Fibroblast of skin of back (primary cell): ENCODE measurements at places on chromosomes 12 and 14.
A peak's percentile ranks its signal among the peaks of the same experiment; 100 is the strongest.

DNA sequence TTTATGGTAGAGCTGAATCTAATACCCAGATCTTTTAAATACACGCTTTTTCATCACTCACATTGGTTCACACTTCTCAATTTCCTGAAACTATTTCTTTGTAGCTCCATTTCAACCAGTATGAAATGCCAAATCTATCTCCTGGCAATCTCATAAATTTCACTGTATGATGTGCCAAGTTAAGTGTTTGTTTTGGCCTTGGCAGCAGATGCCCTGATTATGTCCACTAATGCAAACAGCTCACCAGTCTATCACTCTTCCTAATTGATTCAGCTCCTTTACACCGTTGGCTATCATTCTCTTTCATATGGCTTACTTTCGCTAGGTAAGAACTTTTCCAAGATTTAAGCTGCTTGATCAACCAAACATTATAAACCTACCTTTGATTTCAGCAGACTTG is 58.6 kb downstream of the ZFC3H1 start:
- no peak for DNase-seq

DNA sequence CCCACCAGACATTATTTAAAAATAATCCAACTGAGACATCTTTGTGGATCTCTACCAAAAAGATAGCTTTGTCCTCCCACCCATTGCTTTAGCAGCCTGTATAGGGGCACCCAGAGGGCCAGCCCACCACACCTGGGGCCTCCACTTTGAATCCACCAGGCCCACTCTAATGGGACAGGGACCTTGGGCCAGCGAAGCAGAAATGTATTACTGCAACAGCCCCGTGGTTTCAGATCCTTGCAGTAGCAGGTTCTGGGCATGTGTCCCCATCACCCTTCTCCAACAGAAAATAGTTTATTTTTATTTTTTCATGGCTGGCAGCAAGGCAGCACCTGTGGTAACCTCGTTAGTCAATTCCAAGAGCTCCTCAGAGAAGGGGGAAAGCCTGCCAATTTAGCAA is 218.4 kb downstream of the ZFP36L1 start:
- DNase-seq: no peak

DNA sequence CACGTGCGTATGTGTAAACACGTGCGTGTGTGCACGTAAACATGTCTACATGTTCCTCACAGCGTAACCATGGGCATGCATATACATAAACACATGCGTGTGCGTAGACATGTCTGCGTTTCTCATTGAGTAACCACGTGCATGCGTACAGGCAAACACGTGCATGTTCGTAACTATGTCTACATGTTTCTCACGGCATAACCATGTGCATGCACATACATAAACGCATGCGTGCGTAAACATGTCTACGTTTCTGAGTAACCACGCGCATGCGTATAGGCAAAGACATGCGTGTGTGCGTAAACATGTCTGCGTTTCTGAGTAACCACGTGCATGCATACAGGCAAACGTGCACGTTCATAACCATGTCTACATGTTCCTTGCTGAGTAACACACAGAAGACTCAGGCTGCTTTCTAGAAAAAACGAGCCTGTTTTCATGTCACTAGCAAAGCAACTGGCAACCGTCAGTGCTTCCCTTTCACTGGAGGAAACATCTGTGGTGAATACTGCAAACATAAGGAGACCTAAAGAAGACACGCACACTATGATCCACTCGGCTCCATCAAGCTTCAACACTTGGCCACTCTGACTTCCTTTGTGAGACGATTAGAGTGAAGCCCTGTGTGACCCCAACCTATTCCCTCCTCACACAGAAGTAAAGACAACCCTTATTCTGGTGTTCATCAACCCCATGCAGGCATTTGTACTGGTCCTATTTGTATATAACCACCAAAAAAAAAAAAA is 28.8 kb downstream of the POLE start:
- DNase-seq: no peak

DNA sequence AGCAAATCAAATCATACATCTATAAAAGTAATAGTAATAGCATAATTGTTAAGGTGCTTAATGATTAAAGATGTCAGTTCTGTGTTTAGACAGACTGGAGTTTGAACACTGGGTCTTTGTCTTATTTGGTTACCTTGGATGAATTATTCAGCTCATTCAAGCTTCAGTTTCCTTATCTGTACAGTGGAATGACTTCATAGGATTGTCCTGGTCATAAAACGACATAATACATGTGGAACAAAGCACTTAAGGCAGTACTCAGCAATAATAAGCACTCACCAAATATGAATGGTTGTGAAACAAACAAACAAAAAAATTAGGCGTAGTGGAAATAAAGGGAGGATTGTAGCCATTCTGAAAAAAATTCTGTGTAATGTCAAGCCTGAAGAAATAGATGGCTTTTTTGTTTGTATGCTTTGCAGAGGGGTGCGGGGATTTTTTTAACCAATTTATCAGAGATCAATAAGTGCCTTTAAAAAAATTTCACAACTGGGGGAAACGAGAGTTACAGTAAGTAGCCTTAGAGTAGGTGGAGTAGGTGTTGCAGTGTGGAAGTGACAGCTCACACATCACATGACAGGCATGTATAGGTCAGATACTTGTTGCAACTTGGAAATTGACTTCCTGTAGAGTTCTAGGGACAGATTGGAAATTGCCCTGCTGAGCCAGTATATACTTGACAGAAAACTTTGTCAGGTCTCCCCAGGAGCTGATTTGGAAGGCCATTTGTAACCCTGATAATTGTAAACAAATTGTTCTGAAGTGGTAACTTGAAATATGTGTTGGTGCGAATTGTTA is 157.7 kb downstream of the SLC15A5 start:
- no peak for DNase-seq

DNA sequence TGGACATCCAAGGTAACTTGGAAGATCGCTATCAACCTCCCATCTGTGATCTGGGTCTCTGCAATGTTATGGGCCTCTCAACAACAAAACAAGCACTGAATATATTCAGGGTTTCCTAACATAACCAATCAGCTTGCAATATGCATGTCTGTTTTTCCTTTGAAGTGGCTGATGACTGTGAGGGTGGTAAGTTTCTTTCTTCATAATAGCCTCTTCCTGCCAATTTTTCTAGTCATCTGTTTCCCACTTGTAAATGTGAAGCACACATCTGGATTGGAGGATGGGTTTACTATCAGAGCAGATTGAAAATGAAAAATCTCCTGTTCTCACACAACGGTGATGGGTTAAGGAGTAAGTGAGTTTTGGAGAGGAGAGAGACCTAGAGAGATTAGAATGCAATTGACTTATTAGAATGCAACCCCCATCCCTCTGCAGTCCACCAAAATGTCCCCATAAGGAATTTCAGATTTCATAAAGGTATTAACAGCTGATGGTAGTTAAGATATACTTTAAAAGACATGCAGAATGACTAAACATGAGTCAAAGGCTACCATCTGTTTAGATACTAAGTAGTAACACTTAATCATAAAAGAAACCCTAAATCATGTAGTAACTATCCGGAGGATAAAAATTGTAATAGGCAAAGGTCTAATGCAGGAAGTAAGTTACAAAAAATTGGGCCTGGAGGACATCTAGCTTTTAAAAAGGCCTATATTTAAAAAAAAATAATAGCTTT is 58.4 kb upstream of the SAV1 start:
- DNase-seq: peak; percentile 57

DNA sequence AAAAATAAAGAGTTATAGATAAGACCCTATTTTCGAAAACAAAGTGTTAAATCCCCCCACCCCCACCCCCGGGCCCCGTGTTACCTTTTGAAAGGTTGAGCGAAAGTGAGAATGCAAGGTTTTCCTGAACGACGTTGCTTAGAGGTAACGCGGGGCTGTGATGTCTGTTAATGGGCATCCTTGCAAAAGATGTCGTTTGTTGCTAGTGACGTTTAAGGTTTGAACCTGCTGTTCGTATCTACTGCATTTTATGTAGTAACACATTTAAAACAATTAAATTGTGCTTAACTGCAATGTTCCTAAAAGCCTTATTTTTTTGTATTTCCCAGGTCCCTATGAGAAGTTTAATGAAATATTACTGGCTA is 1.2 kb downstream of the CPSF6 start:
- peak; percentile 7 for DNase-seq

DNA sequence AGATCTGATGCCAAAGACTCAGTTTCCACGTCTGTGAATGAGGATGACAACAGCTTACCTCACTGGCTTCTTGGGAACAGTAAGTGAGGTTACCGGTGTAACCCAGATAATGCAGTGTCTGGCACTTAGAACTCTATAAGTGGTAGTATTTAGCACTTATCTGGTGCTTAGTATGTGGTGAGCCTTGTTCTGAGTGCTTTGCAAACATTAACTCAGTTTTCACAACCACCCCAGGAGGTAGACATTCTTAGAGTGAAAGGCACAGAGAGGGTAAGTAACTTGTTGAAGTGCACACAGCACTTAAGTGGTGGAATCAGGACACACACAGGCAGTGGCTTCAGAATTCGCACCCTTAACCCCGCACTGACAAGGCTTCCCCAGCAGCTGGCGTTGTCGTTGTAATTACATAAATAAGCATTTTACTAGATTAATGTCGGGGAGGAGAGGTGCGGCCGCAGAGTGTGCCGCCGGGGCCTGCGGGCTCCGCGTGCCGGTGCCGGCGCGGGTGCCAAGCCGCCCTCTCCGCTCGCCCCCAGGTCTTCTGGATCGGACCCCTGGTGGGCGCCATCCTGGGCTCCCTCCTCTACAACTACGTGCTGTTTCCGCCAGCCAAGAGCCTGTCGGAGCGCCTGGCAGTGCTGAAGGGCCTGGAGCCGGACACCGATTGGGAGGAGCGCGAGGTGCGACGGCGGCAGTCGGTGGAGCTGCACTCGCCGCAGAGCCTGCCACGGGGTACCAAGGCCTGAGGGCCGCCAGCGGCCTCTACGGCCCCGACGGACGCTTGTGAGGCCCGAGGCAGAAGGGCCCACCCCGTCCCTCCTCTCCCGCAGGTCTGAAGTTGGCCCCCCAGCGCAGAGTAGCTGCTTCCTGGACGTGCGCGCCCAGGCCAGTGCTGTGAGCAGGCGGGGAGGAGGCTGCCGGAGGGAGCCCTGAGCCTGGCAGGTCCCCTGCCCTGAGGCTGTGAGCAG is 4.6 kb downstream of the AQP2 start:
- no peak for DNase-seq

DNA sequence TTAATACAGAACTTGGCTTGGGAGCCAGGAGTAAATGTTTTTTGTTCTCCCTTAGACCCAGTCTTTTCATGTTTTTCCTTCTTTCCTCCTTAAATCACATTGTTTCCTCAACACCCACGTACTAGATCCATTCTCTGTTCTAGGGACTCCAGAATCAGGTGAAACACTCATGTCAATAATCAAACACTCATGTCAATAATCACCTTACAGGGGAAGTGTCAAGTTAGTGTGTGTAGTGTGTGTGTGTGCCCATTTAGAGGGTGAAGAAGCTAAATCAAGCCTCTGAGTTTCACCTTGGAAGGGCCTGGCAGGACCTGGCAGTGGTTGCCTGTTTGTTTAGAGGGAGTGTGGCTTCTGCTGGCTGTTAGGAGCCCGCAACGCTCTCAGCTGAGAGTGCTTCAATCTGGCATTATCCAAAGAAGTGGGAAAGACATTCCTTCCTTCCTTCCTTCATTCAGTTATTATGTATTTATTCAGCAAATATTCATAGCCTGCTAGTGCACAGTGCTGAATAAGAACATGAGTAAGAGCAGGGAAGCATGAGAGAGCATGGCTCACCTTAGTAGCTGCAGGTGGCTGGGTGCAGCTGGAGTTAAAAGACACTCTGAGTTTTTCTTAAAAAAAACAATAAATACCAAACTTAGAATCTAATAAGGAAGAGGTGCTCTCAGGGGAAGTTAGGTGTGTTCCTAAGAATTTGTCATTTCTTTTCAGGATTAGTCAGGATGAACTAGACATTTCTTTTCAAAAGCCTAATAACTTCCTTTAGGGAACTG is 17.6 kb upstream of the EID3 start:
- peak; percentile 42 for DNase-seq

- DNase-seq: no peak
Observed at GRCh38 chr14:24206260-24207103, 986 bp downstream of the TSSK4 start.

GRCh38 chr12:132729541-132730320 is 19.1 kb downstream of the PGAM5 start:
- DNase-seq: peak; percentile 20

DNA sequence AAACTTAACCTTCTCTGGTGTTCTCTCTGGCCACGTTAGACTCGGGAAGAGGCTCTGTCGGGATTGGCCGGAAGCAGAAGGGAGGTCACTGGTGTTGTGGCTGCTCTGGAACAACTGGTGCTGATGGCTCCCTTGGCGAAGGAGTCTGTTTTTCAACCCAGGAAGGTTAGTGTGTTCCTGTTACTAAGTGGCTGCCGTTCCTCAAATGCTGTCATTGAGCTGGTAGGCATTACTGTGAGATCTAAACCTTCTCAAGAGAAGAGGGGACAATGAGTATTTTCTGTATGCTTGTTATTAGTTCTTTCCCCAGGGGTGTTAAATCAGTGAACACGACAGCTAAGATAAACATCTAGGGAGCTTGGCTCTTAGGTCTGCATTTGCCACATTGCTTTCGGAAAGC is 18.3 kb downstream of the POP5 start:
- no peak for DNase-seq
